ENCODE measurements at places on chromosomes 7 and 10.

- no peak for DNase-seq
These were observed 142.7 kb upstream of the PCBD1 start for GRCh38 chr10:71031026-71031425.

- no peak for DNase-seq
These were observed 220.8 kb downstream of the ARHGAP21 start for GRCh38 chr10:24502801-24503460.

- DNase-seq = no peak
These were observed 9.9 kb downstream of the CLDN12 start for GRCh38 chr7:90413185-90413528.

- no peak for DNase-seq
These were observed 55.3 kb downstream of the ADCYAP1R1 start for GRCh38 chr7:31107106-31108090.

GRCh38 chr7:139747662-139748372 lies 30.0 kb downstream of the HIPK2 start:
- DNase-seq = no peak

DNA sequence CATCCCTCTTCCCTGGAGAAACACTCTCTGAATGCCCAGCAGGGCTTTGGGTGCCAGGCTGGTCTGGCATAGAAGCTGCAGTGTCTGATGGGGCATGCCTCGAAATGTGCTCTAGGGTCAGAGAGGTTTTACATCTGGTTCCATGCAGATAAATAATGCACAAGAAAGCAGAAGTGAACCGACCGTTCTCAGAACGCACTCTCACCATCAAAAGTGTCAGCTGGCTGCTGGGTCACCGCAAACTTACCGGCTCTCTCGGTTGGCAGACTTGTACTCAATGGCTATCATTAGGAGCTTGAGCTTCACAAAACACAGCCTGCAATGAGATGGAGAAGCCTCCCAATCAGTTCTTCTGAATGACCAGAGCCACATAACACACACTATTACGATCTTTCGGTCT lies 610.0 kb downstream of the KCNMA1 start:
- DNase-seq = no peak

- DNase-seq = no peak
These were observed 43.5 kb downstream of the KMT2C start for GRCh38 chr7:152392254-152392653.

DNA sequence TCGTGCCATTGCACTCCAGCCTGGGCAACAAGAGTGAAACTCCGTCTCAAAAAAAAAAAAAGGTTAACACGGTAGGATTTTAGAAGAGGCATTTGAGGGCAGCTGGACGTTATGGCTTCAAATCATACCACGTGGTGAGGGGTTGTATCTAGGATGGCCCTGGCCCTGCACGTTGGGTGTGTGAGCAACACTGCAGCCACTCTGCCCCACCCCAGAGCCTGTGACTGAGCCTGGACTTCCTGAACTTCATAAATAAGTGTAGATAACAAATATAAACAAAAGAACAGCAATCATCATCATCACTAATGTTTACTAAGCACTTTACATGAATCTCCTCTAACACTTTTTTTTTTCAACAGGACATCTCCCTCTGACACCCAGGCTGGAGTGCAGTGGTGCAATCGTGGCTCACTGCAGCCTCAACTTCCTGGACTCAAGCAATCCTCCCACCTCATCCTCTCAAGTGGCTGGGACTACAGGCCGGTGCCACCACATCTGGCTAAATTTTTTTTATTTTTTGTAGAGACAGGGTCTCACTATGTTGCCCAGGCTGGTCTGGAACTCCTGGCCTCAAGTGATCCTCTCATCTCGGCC lies 169.5 kb upstream of the FRMD4A start:
- DNase-seq = no peak

- DNase-seq = no peak
These were observed 14.7 kb upstream of the NXPH1 start for GRCh38 chr7:8418629-8419245.

DNA sequence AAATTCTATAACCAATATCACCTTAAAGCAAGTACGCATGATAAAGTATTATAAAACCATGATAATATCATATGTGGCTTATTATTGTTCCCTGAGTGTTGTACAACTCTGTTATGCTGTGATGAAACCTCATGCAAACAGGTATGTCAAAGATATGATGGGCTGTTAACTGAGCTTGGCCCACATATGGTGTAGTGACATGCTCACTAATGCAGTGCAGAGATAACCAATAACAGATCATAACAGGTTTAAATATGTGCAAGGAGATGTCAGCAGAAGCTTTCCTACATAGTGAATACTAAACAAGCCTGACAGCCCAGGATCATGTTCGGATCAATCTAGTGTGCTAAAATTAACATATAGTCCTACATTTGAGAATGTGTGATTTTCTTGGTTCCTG lies 9.6 kb downstream of the CFTR start:
- no peak for DNase-seq

- no peak for DNase-seq
These were observed 227.2 kb upstream of the KLF14 start for GRCh38 chr7:130961128-130961601.

DNA sequence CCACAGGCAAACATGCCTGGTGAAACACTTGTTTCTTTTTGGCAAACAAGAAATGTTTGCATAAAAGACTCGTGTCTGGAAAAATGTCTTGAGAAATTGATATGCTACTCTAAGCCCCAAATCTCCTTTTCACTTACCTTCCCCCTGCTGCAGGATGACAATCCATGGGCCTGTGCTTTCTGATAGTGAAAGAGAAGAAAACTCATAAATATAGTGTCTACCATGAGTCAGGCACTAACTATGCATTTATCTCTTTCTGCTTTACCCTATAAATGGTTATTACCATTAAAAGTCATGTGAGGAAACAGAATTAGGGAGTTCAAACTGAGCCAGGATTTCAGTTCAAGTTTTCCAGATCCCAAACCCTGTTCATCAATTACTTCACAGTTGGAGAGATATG lies 6.6 kb upstream of the TARP start:
- DNase-seq = no peak

DNA sequence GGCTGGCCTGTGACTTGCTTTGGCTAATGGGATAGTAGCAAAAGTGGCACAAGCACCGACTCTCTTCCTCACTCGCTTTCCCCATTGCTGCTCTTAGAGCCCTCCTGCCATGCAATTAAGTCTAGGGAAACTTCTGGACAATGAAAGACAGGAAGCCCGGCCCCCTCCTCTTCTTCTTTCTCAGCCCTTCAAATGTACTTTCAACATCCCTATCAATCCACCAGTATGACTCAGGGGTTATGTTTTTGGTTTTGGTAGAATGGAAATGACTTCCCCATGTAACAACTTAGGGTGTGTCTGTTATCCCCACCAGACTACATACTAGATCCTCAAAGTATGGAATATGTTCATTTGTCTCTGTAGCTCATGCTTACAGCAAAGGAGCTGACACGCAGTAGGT lies 139.0 kb upstream of the GDF10 start:
- no peak for DNase-seq

DNA sequence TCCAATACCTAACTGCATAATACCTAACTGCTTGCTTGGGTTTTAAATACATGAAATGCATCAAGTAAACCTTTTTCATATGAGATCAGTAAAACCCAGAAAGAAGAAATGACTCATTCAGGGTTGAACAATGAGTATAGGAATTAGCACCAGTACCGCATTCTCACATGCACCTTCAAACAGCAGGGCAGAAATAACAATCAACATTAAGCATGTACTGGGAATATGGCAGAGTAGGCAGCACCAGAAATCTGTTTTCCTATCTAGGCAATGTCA lies 850.3 kb upstream of the SORCS1 start:
- no peak for DNase-seq

GRCh38 chr10:57314046-57314445 lies 953.0 kb upstream of the ZWINT start:
- DNase-seq = no peak

- no peak for DNase-seq
These were observed 7.4 kb downstream of the TAS2R41 start for GRCh38 chr7:143485094-143485493.

GRCh38 chr7:39490296-39490695 lies 75.9 kb upstream of the YAE1 start:
- DNase-seq = no peak

DNA sequence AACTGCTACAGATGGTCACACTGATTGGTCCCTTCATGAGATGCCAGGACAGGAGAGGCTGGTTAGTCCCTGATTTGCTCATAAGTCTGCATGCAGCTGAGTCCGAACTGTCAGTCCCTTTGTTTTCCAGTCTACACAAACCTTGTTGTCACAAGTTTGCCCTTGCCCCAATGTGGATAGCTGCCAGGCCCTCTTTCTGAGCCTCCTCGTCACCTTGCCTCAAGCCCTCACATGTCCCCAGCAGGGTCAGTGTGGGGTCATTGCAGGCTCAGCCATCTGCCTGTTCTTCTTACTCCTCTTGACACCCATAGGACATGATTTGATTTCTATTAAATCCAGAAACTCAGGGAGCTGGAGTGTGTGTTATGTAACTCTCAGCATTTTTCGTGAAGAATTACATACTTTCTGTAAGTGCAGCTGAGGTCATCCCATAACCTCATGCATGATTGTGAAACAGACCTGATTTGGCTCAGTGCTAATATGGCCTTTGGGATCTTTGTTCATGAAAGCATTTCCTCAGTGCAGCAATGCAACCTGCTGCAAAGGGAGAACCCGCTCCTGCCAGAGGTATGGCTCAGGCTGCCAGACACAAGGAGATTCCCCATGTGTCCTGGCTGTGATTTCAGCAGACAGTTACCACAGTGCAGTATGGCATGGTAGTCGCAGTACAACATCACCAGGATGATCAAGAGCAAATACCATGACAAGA lies 70.0 kb upstream of the ZMIZ2 start:
- no peak for DNase-seq

DNA sequence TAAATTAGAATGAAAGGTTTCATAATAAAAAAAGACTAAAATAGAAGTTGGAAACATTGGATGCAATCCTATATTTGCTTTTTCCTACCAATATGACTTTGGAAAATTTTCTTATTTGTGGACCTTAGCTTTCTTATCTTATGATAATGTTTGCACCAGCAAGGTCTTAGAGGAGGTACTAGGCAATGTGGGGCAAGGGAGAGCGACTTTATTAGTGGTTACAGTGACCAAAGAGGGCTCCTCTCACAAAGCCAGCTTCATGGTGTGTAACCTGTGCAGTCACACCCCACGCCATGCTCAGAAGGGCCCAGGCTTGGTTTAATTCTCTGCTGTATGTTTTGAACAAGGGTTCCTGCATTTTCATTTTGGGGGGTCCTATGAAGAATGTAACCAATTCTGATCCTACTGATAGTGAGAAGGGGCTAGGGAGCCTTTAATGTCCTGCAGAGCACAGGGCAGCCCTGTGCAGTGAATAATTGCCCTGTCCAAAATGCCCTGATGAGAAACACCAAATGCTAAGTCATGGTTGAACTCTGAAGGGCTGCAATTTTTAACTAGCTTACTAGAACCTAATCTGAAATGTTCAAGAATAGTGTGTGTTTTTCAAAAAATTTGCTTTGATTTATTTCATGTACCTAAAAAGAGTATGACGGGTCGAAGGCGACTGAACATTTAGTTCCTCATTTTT lies 1047.8 kb downstream of the LRMDA start:
- no peak for DNase-seq

DNA sequence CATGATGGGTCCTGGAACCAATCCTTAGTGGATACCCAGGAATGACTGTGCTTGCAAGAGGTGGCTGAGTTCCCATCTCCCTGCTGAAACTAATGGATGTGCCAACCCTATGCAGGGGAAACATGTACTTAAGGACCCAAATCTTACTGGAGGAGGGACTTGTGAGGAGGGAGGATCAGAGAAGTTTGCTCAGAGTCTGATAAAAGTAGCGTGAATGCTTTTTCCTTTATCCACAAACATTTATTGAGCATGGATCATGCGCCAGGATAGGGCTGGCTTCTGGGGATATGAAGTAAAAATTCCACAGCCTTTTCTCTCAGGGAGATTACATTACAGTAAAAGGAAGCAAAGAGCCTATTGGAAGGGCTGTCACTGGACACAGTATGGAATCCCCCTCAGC lies 358.5 kb downstream of the RPS24 start:
- DNase-seq = no peak

DNA sequence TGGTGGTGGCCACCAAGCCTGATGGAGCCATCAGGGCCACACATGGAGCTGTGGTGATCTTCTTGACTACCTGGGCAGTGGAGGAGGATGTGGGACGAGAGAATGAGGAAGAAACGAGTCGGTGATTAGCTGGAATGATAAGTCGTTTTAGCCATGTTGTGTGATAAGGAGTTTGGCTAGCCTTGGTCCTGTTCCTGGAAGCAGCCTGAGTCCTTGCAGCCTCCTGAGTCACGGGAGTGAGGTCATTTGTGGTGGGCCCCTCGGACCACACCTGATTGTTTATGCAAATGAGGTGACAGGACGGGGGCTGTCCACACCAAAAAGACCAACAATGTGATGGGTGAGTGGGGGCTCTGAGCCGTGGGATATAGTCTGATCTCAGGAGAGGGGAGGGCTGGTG lies 554.4 kb downstream of the PTPRN2 start:
- no peak for DNase-seq

- no peak for DNase-seq
These were observed 14.7 kb downstream of the AHR start for GRCh38 chr7:17313194-17313593.

- DNase-seq = no peak
These were observed 182.4 kb upstream of the CDK1 start for GRCh38 chr10:60595852-60596251.

DNA sequence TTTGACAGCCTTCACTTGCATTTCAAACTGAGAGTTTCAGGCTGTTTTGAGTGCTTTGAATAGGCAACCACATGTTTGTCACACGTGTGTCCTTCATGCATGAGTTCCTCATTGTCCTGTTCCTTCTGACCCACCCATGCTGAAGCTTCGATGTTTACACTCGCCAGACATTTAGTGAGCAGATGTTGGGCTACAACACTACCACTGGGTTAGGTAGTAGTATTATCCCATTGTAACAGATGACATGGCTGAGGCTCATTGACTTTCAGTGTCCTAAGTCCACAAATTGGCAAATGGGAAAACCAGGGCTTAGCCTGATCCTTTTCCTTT lies 456.1 kb downstream of the PHTF2 start:
- no peak for DNase-seq

DNA sequence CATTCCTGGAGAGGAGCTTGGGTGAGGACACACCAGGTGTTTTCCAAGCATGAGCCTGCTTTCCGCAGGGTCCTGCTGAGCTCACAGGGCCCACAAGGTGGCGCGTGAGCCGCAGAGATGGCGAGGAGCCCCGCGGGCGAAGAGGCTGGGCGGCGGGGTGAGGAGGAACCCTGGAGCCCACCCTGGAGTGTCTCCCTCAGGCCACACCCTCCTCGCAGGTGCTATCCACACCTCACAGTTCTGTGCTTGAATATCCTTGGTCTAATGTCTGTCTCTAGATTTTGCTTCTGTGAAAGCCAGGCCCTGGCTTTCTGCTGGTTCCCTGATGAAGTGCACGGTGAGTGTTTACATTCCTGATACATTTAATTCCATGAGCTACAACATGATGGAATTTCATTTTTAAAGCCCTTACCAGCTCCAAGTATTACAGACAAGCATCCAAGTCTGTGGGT lies 433.6 kb downstream of the ACTR3B start:
- peak; percentile 40 for DNase-seq

GRCh38 chr7:3243256-3243655 lies 57.8 kb upstream of the SDK1 start:
- peak; percentile 18 for DNase-seq

- peak; percentile 15 for DNase-seq
These were observed 1.6 kb upstream of the COL13A1 start for GRCh38 chr10:69800109-69800508.

All from T47D (cell line).